ENCODE measurements at places on chromosomes 3 and 15.
A peak's percentile ranks its signal among the peaks of the same experiment; 100 is the strongest.

- no peak for DNase-seq
Observed at GRCh38 chr3:46350262-46350565, 3.7 kb upstream of the CCR2 start.

DNA sequence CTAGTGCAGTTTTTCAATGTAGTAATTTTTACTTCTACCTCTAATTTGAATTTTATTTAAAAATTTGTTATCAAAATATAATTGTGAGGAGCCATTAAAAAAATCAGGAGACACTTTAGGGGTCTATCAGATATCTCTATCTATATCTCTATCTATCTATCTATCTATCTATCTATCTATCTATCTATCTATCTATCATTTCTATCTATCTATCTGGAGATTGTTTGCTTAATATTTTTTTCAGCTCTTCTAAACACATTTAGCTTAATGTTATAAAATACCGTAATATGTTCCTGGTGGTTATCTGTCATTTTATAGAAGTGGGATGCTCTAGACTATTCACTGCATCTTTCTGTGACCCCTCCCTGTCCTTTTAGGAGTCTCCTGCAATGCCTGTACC lies 193.7 kb upstream of the P2RY1 start:
- no peak for DNase-seq

DNA sequence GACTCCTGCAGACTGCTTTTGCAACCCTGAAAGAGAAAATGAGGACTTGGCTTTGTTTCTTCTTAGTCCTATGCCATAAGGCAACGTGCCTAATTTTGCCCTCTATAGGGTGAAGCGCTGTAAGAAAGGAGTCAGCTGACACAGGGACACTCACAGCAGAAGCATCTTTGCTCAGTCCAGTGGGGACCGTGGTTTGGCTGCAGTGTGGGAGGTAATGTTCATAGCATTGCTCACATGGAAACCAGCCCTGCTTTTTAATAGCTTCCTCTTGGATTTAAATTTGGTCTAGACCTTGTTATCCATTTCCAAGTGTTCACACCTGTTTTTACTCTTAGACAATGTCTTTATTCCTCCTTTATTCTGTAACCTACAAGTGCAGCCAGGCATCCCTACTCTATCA lies 1032.1 kb downstream of the NTRK3 start:
- DNase-seq, result no peak

GRCh38 chr3:66053550-66054094 lies 14.9 kb upstream of the MAGI1 start:
- DNase-seq, result peak; percentile 68

DNA sequence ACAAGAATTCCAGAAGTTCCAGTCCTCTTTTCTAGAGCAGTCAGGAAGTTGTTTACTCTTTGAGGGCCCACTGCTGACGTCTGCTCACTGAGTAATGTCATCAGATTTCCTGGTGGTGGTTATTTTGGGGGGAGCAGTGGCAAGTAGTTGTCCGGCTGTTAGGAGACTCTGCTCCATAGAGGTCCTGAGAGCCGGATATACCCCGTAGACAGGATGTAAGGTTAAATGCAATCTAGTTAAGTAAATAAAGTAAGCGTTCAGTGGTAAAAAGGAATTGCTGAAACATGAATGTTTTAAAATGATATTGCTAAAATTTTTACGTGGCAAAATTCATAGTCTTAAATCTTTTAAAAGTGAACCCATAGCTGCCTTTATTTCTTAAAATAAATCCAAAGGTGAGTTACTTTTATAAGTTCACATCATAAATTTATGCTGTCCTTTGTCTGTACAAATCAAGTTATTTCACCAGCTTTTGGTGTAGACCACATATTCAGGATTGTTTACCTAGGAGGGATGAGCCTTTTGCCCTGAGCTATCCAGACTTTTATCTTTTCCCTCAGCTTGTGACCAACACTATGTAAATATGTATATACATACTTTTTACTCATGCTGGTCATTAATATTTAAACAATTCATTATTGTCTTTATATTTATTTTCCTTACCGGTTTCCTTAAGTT lies 65.8 kb downstream of the PDE8A start:
- peak; percentile 6 for DNase-seq
